ENCODE measurements at places on chromosomes 2 and 18. TPM values are rescaled to one million over a fixed set of nuclear protein-coding genes. Genes with fewer than 3 reads are reported as not detected.

Gene DHRS9
- 0.94 TPM for total RNA-seq

Gene UGT1A5
- not detected for total RNA-seq

Gene PPP1R1C
- total RNA-seq: 2.7 TPM

Gene SS18
- 68.0 TPM for total RNA-seq

DNA sequence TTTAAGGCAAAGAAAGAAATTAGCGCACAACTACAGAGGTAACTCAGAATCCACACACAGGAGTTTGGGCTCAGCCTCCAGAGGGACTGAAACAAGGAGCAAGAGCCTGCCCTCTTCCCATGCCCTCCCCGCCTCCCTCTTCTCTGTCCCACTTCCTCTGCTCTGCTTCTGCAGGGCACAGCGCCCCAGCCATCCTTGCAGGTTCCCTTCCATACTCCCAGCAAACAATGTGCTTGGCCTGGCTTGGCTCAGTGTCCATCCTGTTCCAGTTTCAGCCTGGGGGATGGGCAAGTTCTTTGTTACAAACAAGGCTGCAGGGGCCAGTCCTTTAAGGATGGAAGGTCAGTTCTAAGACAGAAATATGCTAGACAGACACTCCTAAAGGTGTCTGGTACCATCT lies 133.5 kb downstream of the CDH20 start:
- DNase-seq: no peak

DNA sequence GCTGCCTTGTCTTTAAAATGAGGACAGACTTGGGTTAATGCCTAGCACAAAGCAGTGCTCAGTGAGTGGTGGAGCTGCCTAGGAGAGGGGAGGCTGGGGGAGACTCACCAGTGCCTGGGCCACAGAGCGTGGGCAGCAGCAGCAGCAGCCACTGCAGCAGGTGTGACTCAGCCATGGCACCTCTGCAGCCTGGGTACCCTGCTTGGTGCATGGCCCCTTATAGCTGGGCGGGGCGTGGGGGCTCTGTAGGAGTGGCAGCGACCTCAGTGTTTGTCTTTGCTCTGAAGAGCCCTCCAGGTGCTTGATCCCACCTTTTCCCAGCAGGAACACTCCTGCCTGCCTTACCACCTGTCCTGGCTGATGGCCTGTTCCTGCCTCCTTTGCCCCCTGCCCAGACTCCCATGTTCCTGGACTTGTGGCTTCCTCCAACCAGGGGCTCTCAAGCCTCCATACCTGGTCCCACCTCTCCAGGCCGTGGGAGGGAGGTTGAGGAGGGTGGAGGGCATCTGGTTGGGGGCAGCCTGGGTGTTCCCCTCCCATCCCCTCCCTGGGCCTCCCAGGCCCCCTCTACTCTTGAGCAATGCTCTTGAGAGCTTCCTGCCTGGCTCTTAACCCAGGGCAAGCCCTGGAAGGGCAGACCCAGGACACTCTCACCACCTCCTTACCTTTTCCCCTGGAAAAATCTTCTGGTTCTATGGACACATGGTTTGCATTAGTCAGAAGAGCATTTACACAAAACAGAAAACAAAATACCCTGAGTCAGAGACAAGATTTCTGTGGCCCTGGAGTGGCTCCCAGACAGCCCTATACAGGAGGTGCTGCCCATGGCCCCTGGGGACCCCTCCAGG lies at the start of gene SFTPB:
Gene SFTPB (minus strand): TSS at position 191 of the 848 bp plus-strand sequence. CDS start 16 bp downstream, at position 175.
- no peak for DNase-seq

DNA sequence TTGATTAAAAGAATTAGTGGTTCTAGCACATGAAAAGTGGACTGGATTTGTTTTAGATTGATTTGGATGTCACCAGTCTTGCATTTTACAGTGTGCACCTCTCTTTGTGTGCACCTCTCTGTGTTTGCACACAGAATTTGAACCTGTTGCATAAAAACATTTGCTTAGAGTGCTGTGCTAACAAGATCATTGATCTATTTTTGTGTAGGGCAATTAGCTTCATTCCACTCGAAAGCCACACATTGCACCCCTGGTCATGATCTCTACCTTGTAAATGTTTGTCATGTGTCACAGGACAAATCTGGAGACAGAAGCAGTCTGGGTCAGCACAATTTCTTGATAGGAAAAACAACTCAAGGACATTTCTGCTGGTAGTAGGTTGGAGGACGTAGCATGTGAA lies 258.7 kb upstream of the LINC00305 start:
- DNase-seq: no peak
